ENCODE measurements at places on chromosomes 2 and 18. TPM values are rescaled to one million over a fixed set of nuclear protein-coding genes. Genes with fewer than 3 reads are reported as not detected.

DNA sequence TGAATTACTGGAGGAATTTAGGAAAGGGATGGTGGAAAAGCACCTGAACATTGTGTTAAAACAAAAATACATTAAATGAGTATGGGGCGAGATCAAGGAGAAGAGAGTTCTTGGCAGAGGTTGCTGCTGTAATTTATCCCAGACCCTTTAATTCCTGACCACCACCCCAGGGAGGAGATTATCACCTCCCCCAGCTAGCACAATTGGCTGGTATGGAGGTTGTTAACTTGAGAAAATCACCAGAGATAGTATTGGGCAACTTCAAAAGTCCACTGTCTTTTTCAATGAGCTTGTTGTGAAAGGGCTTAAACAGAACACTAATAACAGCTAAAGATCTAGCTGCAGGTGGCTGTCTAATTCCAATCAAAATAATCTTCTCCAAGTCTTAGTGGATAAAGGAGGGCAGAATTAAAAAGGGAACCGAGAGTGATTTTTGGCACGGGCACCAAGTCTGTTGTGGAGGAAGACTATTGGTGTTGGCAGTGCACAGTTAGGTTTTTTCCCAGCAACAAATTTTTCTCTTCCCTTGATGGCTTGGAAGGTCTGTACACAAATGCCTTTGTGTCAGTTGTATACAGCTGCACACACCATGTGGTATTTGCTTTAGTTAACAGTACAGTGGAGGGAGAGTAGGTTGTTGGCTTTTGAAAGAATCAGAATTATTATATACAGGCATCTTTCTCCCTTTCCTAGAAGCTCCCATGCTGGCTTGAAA lies 289.5 kb downstream of the SLC4A3 start:
- DNase-seq, result no peak

DNA sequence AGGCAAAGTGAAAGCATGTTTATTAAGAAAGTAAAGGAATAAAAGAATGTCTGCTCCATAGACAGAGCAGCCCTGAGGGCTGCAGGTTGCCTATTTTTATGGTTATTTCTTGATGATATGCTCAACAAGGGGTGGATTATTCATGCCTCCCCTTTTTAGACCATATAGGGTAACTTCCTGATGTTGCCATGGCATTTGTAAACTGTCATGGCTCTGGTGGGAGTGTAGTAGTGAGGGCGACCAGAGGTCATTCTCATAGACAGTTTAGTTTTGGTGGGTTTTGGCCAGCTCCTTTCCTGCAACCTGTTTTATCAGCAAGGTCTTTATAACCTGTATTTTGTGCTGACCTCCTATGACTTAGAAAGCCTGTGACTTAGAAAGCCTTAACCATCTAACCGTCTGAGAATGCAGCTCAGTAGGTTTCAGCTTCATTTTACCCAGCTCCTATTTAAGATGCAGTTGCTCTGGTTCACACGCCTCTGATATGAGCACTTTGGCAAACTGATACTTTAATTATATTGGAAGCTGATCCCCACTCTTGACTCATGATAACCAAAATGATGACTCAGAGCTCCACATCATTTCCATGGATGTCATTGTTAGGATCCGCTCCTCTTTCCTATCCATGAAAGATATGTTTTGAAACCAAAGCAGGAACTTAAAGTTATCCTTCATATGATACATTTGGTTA lies 14.5 kb upstream of the ERMN start:
- no peak for DNase-seq

DNA sequence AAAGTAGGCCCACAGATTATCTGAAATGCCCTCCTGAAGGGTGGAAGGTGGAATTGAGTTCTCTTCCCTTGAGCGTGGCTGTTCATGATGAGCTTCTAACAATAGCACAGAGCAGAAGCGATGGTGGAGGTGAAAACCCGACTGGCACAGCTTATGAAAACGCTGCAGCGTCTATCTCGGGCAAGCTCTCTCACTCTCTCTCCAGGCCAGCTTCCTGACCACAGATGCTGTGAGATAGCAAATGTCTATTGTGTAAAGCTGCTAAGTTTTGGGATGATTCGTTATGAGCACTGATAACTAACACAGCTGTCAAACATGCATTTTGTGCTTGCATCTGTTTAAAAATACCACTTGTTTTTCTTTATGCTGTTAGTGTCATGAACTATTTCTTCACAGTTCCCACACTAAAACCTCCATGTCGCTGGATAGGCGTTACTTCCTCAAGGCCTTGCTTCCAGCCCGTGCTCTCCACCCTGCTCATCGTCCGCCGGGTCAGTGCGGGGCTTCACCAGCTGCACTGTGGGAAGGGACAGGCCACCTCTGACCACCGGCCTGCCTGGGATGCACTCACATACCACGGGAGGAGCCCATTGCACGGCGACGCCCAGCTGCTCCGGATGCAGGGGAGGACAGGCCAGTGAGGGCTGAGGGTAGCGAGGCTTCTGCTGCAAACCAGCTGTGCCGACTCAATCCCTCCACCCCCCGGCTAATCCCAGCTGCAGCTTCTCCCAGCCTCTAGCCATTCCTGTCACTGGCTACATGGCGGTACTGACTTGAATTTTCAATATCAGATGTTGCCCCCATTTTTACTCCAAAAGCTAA lies 60.0 kb upstream of the OTOS start:
- DNase-seq, result no peak

DNA sequence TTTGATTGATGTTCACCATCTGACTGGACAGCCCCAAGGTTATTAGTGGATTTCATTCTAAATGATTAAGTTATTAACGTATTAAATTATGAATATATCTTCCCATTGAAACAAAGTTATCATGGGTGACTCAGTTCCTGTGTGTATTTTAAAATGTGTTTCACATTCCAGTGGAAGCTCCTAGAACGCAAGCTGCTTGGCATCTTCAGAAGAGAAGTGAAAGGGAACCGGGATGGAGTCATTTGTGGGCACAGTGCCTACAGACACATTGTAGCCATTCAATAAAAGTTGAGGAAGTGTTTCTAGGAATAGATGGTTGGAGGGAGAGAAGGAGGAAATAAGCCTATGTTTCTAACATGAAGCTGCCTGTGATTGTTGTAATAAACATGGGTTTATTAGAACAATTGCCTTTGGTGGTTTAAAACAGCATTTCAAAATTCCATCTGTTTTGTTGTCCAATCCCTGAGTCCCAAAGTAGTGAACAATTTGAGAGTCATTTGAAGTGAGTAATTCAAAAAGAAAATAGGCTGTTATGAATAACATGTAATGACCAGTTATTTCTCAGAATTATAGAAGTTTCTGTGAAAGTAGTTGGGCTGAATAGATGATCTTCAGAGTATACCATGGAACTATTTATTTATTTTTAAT lies 143.5 kb downstream of the PKP4 start:
- peak; percentile 49 for DNase-seq

GRCh38 chr2:124559236-124559635 lies 534.1 kb downstream of the CNTNAP5 start:
- DNase-seq, result no peak

RNASEH1 gene
- total RNA-seq, result 28.1 TPM

ALK gene
- total RNA-seq, result not detected

GRCh38 chr2:84619794-84620371 lies 103.6 kb downstream of the DNAH6 start:
- no peak for DNase-seq

EHD3 gene
- not detected for total RNA-seq

NEB gene
- total RNA-seq, result 1.2 TPM

HS1BP3 gene
- 23.0 TPM for total RNA-seq

DNA sequence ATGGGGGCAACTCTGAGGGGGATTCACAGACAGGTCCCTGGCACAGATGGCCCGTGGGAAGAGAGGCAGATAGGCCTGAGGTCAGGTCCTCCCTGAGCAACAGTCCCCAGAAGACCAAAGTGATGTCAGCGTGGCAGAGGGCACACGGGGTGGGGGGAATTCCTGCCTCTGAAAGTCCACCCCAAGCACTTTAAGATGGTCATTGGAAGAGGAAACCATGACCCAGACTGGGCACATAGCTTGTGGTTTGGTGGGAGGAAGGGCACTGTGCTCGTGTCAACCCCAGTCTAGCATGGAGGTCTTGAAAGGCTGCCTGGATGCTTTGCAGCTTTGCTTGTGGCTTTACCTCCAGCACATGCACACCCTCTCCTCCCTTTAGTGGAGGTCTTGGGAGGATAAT lies 38.0 kb upstream of the SIX2 start:
- DNase-seq, result no peak

- no peak for DNase-seq
Measured at GRCh38 chr2:214180071-214180470, 230.8 kb upstream of the VWC2L start.

TMEM163 gene
- not detected for total RNA-seq

AAK1 gene
- total RNA-seq, result 14.7 TPM

DNA sequence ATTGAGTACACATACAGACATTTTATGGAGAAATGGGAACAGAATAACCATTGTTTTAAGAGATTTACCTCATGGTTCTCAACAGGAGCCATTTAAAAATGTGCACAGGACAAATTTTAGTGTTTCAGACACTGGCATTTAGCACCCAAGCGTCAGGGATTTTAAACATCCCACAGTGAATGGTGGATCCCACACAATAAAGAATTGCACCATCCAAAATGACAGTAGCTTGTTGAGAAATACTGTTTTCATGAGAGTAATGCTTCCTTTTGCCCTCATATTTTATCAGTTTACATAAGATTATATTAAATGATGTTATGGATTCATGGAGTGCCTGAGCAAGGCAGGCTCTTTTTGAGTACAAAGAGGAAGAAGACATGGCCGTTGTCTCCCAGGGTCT lies 54.0 kb downstream of the MFSD6 start:
- DNase-seq, result no peak

- DNase-seq, result no peak
Measured at GRCh38 chr2:43934567-43934966, 61.2 kb downstream of the LRPPRC start.

DNA sequence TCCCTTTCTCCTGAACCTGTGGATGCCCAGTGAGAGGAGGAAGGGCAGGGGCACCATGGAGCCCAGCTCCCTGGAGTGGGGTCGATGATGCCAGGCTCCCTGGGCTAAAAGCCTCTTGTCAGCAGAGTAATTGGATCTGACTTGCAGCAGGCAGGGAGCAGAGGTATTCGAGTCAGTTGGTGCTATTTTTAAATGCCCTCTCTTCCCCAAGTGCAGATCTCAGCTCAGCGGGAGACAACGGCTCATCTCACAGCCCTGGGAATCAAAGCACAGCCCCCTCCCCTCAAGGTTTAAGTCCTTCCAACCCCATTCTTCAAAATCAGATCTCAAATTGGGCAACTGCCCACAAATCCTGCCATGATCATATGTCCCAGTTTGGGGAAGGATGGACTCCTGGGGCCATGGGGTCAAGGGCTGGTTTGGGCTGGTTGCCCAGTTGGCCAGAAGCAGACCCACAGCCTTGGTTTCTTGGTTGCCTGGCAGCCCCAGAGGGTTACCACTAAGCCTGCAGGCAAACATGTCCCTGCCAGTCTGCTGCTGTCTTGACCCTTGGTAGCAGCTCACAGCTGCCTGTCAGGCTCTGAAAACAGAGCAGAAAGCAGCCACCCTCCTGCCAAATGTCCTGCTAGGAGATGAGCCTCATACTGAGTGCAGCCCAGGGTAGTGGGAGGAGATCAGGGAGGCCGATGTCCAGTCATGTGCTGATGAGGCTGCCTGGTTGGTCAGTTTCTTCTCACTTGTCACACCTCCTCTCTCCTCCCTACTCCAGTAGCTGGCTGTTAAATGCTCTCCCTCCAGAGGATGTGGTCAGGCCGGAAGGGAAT lies 244.9 kb downstream of the LOXHD1 start:
- DNase-seq, result no peak

GRCh38 chr2:150110548-150110947 lies 376.9 kb downstream of the RND3 start:
- DNase-seq, result no peak

DNA sequence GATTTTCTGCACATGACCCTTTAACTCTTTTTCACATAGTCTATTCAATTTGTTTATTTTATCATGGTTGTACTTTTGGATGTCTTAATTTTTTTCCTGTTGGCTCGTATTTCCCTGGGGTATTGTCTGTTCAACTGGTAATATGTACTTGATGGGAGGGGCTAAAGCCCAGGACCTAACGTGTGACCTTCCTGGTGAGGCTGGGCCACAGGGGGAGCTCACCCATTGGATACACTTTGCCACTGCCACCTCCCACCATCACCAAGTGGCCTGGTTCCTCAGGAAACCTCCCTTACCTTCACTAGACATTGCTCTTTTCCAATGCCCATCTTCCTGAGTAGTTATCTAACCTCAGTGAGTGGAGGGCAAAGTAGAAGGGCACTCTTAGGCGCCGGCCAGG lies 143.9 kb upstream of the LTBP1 start:
- no peak for DNase-seq

STPG4 gene
- 6.9 TPM for total RNA-seq

MALT1 gene
- total RNA-seq, result 5.6 TPM

SCYGR6 gene
- not detected for total RNA-seq

DNA sequence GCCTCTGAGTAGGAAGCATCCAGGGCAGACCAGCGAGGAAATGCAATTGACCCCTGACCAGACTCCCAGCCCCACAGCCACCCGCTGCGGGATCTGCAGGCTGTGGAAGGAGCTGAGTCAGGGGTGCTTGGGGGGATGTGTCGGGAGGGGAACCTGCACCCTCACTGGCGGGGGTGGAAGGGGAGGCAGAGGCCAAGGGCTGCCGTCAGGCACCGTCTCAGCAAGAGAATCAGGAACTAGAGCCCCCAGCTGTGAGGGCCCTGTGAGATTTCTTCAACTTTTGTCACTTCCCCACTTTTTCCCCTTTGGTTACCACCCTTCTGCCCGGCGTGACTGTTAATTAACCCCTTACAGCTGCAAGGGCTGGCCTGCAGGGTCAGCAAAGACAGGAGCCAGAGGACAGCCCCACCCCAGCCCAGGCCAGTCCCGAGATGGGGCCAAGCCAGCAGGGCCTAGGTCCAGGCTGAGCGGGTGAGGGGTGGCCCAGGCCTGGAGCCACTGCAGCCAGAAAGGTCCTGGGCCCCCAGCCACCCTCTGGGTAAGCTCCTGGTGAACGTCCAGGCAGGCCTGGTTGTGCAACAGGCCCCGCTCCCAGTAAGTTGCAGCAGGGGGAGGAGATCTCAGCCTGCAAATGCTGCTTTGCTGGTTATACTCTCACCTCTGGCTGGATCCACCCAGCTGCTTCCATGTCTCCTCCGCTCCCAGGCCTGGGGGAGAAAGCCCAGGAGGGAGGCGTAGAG lies 147.0 kb upstream of the ID2 start:
- no peak for DNase-seq

DSG4 gene
- total RNA-seq, result 0.38 TPM

- DNase-seq, result no peak
Measured at GRCh38 chr2:10240911-10241610, 61.6 kb upstream of the HPCAL1 start.

DNA sequence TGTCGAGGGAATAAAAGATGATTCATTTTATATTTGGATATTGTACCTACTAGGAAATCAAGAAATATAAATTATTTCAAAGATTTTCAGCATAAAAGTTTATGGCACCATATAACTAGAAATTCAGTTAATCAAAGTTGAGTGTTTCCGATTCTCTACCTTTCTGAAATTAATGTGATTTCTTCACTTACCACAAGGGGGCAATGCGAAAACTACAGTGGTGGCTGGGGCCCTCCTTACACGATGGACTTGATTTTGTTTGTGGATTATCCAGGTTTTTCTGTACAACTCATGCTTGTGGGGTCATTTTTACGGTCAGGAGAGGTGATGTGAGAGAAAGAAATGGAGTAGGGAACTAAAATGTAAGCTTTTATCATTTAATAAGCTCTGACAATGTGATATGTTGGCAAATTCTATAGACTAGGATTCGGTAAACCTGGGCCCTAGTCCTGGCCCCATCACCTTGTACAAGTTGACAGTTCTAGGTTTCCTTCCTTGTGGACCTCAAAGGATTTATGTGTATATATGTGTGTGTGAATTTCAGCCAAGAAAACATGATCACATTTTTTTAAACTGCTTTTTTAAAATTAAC lies 47.6 kb downstream of the G6PC2 start:
- peak; percentile 66 for DNase-seq

CD8B2 gene
- total RNA-seq, result not detected

- no peak for DNase-seq
Measured at GRCh38 chr18:53489266-53489665, 735.2 kb downstream of the MBD2 start.
